ENCODE measurements at places on chromosomes 12 and 14.

DNA sequence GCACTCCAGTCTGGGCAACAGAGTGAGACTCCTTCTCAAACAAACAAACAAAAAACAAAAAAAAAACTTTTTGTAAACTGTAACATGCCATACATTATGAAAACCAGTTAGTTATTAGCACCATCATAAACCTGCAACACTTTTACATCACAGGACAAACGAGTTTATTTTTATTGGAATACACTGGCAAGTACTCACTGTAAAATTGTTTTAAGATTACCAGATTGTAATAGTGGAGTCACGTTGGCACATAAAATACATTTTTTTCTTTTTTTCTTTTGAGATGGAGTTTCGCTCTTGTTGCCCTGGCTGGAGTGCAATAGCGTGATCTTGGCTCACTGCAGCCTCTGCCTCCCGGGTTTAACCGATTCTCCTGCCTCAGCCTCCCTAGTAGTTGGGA is 15.7 kb downstream of the FKBP3 start:
- no peak overlapping the region for H3K27ac ChIP-seq
- H3K4me1 ChIP-seq = no peaks in the 10 kb centered on the region
- no peak for DNase-seq
- peaks cover 74% of the 10 kb centered on the region for H3K36me3 ChIP-seq
- no peaks in the 10 kb centered on the region for H3K27me3 ChIP-seq

- H3K27ac ChIP-seq = peak overlapping the region; percentile 92
- peak overlapping the region; percentile 51 for H3K4me3 ChIP-seq
- no peaks in the 10 kb centered on the region for H3K27me3 ChIP-seq
- peaks cover 99% of the 10 kb centered on the region for H3K4me1 ChIP-seq
- peaks cover under 1% of the 10 kb centered on the region for H3K36me3 ChIP-seq
These were observed 24.2 kb downstream of the SH2B3 start for GRCh38 chr12:111429828-111430432.

GRCh38 chr12:34603382-34604035 is 581.2 kb downstream of the ALG10 start:
- H3K27ac ChIP-seq = no peak overlapping the region
- H3K36me3 ChIP-seq = no peaks in the 10 kb centered on the region
- no peaks in the 10 kb centered on the region for H3K27me3 ChIP-seq
- no peak overlapping the region for H3K4me3 ChIP-seq

DNA sequence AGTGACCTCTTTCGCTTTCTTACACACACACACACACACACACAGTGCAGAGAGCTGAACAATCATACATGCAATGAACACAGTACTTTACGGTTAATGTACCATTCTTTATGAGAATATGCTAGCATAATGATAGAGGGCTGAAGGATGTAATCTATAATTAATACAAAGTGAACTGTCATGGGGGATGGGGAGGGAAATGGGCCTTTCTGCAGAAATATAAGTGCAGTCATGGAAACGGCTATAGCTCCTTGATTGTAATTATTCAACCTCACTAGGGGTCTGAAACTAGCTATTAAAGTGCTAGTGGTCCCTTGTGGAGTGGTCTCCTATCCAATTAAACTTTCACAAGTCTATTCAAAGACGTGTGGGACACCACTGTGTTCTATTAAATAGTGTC is 443.2 kb upstream of the FOXG1 start:
- H3K36me3 ChIP-seq = no peaks in the 10 kb centered on the region
- no peaks in the 10 kb centered on the region for H3K4me1 ChIP-seq
- H3K27ac ChIP-seq = no peak overlapping the region
- H3K27me3 ChIP-seq = no peaks in the 10 kb centered on the region

DNA sequence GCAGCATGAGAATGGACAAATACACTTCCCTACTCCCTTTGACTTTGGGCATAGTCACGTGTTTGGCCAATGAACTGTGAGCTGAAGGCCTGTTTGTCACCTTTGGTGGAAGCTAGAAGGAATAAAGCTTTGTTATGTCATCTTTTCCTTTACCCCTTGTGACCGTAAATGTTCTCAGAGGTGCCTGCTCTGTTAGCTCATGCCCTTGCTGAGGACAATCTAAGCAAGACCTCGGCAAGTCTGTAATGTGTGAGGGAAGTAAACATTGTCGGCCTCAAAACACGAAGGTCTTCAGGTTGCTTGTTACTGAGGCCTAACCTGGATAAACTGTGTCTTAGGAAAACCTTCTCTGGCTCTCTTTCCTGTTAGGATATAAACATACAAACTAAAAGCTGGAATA is 354.2 kb downstream of the TMEM132D start:
- no peak overlapping the region for H3K4me3 ChIP-seq
- no peak overlapping the region for H3K27ac ChIP-seq
- H3K27me3 ChIP-seq = no peaks in the 10 kb centered on the region

DNA sequence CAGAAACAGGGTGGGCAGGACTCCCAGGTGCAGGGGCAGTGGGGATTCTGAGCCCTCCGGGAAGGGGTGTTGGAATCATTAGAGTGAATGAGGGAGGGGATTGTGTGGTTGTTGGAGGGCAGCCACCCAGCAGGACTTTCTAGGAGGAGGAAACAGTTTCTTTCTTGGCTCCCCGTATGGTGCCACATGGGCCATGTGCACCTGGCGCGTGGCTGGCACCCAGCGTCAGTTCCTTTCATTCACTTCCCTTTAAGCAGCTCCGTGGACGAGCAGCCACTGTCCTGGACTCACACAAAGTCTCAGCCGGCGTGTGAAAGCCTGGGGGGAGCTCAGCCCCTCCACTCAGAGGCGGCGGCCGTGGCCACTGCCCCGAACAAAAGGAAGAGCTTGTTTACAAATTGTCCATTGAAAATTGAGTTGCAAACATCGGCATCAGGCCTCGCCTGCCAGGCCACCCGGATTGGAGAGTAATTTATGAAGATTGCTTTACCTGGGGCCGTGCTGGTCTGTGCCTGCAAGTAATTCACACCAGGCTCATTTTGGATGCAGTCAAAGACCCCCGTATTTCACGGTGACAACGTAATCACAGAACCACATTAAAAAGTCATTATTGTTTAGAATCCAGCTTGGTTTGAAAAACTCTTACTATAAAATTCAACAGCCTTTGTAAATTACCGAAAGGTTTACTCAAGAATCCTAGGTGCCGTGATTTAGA is 101.7 kb upstream of the C14orf180 start:
- H3K27me3 ChIP-seq = no peaks in the 10 kb centered on the region
- no peak overlapping the region for H3K4me3 ChIP-seq
- DNase-seq = no peak
- no peak overlapping the region for H3K27ac ChIP-seq
- no peaks in the 10 kb centered on the region for H3K4me1 ChIP-seq

All from CD4-positive, alpha-beta T cell (primary cell).